AG10803 (cell line): ENCODE measurements at places on chromosomes 5 and 9.
A peak's percentile ranks its signal among the peaks of the same experiment; 100 is the strongest.

DNA sequence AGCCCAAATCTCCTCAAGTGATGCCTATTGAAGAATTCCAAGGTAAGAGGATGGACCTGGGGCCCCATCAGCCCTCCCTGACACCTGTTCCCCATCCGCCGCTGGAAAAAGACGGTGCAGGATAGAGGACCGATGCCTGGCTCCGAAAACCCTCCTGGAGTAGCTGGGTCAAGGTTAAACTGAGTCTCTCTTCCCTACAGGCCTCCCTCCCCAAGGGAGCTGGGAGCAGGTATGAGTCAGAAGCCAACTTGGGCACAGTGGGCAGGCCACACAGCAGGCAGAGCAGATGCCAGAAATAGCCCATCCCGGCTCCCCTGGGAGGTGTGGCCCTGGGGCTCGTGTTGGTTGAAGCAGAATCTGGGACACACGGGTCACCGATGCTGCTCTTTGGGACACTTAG is 75.6 kb downstream of the NTNG2 start:
- DNase-seq, result no peak

- DNase-seq, result peak; percentile 84
Observed at GRCh38 chr5:98755406-98755805, 18.1 kb upstream of the RGMB start.

DNA sequence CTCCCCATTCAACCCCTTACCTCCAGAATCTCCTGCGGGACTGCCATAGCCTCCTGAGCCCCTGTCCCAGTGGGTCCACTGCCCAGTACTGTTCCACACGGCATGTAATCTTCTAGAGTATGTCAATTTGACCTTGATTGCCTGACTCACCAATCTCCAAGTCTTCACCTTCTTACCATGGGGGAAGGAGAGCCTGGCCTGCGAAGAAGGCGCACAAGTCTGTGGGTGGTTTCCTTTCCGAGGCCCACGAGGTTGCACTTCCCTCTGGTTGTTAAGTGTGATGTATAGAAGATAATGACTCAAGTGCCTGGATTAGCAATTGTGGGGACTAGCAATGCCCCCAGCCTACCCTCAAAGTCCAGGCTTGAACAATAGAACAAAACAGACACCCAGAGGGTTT is 8.1 kb upstream of the TENT4A start:
- no peak for DNase-seq

DNA sequence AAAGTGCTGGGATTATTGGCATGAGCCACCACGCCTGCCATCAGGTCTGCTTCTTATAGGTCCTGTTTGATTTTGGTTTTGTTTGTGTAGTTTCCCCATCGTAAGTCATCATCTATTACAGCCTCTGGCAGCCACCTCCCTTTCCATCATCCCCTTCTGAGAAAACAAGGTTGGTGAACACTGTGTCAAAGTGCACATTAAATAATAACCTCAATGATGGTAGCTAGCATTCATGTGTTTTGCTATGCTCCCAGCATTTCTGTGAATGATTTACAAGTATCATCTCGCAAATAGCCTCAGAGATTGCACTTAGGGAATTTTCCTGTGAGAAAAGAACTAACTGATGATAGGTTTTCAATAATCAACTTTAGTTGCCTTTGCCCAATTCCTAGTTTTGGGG is 9.9 kb downstream of the PRUNE2 start:
- no peak for DNase-seq

DNA sequence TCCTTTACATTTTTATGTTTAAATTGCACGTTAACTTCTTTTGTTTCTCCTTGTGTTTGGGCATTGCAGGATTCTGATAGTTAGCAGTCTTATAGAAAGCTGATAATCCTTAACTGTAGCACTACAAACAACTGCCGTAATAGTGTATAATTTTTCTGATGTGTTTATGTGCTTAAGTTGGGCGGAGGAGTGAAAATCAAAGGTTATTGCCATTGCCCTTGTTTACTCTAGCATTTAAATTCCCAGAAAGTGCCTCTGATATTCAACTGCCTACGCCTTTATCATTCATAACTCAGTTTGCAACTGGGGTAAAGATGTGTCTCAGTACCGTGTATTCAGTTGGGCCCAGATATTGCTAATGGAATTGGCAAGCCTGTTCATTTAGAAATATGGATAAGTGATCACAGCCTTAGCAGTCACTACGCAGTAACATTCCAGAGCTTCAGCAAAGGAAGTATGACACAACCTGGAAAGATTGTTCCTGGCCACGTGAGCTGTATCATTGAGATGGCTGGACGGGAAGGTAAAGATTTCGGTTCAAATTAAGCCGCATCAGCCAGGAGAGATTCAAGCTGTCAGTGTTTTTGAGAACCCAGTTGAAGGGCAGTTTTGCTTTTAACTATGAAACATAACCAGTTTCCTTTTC is 28.1 kb upstream of the LRRTM2 start:
- peak; percentile 54 for DNase-seq

DNA sequence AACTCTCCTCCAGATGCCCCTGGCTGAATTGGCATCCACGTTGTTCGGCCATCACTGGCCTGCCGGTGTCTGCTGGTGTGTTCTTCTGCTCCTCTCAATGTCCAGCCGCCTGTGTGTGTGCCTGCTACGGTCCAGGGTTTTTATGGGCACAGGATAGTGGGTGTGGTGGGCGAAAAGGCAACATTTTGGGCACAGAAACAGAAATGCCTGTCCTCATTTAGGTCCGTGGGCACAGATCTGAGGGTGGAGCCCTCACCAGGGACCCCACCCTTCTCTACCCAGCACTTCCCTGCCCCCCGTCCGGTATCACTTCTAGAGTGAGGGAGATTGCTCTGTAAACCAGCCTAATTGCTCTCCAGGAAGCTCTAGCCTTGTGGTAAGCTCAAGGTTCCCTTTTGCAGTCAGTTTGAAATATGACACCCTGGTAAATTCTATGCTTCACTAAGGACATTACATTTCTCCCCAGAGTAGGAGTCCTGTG is 410.1 kb downstream of the MAT2B start:
- DNase-seq, result no peak

GRCh38 chr5:125798307-125798706 is 624.9 kb upstream of the GRAMD2B start:
- peak; percentile 7 for DNase-seq

GRCh38 chr9:97558701-97559101 is 57.2 kb downstream of the TMOD1 start:
- DNase-seq, result no peak

- DNase-seq, result no peak
Observed at GRCh38 chr5:167792514-167792913, 498.9 kb upstream of the WWC1 start.

DNA sequence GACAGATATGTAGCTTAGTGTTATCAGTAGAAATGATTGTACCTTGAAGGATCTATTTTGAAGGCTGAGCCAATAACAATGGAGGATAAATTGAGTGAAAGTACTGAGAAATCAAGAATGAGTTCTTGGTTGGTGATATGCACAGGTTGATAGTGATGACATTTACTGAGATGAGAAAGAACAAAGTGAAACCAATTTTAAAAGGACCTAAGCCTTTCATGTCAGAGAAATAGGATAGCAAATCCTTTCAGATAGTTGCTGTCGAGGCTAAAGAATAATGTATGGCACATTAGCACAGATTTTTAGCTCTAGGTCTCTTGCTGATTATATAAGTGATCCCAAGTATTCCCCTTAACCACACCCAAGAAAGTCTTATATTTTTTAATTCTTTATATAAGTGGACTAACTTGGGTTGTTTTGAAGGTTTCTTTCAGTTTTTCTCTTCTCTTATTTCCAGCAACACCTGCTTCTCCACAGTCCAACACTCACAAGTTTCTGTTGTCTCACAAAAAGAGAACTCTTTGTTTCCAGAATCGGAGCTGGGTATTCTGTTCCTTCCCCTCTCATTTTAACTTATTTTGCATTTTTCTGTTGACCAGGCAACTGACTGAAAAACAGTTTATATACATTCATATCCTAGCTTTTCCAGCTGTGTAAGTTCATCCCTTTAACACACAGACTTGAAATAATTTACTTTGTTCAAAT is 286.9 kb upstream of the ATP10B start:
- no peak for DNase-seq

DNA sequence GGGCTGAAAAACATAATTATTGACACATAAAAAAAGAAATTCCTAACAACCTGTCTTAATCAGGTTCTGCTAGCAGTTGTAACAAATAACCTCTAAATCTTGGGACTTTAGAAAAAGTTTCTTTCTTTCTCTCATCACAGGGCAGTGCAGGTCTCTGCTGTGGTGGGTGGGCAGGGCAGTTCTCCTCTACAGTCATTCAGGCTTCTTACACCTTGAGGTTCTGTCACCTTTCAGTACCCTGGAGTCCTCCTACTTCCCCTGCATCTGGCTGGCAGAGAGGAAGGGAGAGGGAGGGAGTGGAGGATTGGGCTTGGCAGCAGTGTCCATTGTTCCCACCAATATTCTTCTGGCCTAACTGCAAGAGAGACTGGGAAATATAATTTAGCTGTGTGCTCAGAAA is 112.2 kb upstream of the ANKRD55 start:
- DNase-seq, result no peak

DNA sequence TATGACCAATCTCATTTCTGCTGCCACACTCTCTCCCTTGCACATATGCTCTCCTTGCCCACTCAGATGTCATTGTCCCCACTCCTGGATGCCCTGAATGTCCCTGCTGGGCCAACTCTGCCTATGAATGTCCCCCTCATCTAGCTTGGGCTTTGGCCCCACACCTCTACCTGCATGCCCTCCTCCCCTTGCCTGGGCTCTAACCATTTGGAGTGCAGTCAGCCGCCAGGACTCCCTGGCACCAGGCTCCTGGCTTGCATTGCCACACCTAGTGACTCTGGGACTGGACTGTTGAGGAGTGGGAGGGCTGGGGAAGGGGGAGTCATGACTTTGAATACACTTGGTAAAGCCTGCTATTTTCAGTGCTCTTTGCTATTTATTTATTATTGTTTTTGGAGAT is 41.6 kb upstream of the POMT1 start:
- no peak for DNase-seq

DNA sequence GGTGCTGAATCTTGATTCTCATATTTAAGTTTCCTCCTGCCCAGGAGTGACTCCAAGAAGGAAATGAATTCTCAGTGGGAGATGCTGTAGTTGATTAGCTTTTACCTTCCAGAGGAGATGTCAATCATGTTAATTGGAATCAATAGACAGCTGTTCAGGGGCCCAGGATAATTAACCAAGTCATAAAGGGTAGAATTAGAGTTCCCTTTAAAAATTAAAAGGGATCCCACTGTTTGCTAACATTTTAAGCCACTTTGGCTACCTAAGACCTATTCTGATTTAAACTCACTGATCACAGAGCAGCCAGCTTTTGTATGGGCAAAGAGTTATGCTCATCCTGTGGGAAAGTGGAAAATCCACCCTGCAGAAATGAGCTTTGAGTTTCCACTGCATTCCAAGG is 249.6 kb downstream of the SLIT3 start:
- no peak for DNase-seq

- DNase-seq, result no peak
Observed at GRCh38 chr5:66854416-66854815, 258.2 kb downstream of the MAST4 start.

- DNase-seq, result no peak
Observed at GRCh38 chr9:98885575-98886295, 58.0 kb upstream of the COL15A1 start.

- no peak for DNase-seq
Observed at GRCh38 chr9:114861922-114862605, 56.2 kb upstream of the TNFSF15 start.

- no peak for DNase-seq
Observed at GRCh38 chr5:150612405-150612804, 28.1 kb upstream of the SYNPO start.

DNA sequence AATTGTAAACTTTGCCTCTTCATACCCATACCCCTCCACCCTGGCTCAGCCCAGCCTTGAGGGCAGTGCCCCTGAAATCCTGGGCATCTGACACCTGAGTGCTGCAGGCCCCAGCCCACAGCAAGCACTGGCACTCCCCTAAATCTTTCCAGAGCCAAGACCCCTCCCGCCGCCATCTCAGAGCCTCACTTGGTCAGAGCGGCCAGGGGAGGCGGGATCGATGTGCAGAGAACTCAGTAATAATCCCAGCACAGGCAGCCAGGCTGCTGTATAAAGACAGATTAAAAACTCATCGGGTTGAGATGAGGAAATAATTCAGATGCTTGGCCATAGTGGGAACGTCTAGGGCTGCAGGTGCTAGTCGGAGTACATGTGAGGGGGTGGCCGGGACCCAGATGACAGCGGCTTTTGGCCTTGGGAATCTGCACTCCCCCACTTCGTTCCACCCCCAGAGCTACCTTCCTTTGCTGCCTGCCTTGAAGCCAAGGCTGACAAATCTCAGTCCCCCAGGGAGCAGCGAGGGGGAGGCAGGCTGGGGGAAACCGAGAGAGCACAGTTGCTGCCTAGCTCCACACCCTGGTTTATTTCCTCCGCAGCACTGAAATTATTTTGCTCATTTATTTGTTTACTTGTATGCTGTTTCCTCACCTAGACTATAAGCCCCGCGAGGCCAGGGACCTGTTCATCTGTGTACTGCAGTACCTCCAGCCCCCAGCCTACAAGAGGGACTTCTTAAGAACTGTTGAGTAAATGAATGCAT is 19.5 kb upstream of the ARAP3 start:
- DNase-seq, result no peak

- peak; percentile 87 for DNase-seq
Observed at GRCh38 chr5:167688341-167689130, 602.9 kb upstream of the WWC1 start.

- no peak for DNase-seq
Observed at GRCh38 chr5:76145945-76146344, 62.8 kb downstream of the SV2C start.

DNA sequence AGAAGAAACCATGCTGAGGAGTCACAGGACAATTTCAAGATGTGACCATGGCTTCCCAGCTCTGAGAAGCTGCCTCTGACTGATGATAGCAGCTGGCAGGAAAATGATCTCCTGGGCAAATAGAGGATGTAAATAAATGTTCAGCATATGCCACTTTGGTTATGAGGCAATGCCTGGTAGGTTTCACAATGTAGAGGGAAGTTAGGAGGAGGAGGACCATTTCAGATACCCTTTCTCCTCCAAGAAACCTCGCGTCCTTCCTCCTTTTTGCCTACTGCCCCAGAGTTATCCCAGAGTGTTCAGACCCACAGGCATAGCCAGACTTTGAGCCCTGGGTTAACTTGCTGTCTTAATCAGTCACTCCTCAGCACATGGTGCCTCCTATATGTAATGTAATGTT is 541.6 kb upstream of the DAP start:
- DNase-seq, result no peak

- no peak for DNase-seq
Observed at GRCh38 chr5:136047858-136048257, 19.1 kb downstream of the TGFBI start.

- DNase-seq, result no peak
Observed at GRCh38 chr5:170355601-170356098, 33.5 kb downstream of the KCNMB1 start.

DNA sequence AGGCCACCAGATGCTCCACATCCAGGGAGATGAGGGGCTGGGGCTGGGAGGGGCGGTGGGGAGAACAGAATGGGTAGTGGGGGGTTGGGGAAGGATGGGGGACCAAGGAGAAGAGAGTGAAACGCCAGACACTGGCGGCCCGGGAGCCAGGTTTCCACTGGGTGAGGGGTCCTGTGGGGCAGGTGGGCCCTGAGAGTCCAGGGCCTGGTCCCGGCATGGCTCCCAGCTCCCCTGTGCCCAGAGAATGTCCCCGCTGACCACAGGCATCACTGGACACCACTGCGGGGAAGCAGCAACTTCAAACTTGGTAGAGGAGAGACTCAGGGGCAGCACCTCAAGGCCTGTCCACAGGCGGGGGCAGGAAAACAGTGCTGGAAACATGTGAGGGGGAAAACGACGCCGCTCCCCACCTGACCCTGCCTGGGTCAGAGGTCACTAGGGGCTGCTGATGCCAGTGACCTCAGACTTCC is 13.2 kb downstream of the NINJ1 start:
- no peak for DNase-seq

GRCh38 chr5:10601246-10602030 is 37.6 kb downstream of the ANKRD33B start:
- peak; percentile 83 for DNase-seq
